ENCODE measurements at places on chromosomes 1 and 21.

GRCh38 chr1:1069711-1070676 is 4.1 kb downstream of the RNF223 start:
- DNase-seq = no peak

DNA sequence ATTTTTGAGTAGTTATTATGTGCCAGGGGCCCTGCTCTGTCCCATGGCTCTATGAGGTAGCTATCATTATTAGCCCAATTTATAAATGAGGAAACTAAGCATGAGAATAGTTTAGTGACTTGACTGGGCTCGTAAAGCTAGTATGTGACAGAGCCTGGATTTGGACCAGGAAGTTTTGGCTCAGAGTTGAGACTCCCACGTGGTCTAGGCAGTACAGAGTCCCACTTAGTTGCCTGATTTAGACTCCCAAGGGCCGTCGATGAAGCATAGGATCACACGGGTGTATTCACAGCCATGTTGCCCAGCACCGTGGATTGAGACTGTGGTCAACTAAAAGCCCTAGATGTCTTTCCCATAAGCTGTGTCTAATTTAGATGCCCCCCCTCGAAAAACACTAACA is 81.7 kb downstream of the DDX20 start:
- DNase-seq = no peak

DNA sequence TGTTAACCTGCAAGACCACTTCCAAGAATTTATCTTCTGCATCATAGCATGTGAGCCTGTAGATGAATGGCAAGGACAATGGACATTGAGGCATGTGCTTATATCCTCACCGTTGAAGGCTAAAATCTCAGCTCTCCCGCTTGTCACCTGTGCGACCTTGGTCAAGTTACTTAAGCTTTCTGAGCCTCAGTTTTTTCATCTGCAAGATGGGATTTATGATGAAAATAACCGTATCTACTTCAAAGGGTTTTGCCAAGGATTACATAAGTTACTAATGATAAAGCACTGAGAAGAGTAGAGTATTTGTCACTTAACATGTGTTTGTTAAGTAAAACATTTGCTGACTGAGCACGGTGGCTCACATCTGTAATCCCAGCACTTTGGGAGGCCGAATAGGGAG is 14.9 kb downstream of the RAP1GAP start:
- no peak for DNase-seq

DNA sequence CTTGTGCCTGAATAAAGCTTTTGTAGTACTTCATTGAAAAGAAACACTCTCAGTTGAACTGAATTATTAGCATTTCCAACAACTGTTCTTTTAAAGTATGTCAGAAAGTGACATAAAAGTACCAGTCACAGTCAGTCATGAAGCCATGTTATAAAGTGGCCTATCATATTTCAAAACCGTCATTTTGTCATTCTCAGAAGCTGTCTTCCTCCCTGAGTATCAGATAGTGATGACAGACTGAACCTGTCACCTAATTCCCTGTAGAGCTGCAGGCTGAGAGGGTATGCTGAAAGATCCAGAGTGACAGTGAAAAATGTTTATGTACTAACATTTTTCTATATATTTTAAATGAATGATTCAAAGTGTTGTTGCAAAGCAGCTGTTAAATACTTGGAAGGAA is 1121.7 kb upstream of the PRMT6 start:
- no peak for DNase-seq

GRCh38 chr1:238223076-238223640 is 332.4 kb upstream of the ZP4 start:
- DNase-seq = peak; percentile 42

DNA sequence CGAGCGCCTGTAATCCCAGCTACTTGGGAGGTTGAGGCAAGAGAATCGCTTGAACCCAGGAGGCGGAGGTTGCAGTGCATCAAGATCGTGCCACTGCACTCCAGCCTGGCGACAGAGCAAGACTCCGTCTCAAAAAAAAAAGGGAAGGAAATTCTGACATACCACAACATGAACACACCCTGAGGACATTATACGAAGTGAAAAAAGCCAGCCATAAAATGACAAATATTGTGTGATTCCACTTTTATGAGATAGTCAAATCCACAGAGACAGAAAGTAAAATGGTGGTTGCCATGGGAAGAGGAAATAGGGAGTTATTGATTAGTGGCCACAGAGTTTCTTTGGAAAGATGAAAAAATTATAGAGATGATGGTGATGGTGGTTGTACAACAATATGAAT is 41.7 kb downstream of the EVI5 start:
- DNase-seq = no peak

GRCh38 chr21:38733972-38734546 is 71.7 kb upstream of the ETS2 start:
- peak; percentile 59 for DNase-seq

GRCh38 chr1:116982319-116983004 is 19.1 kb upstream of the CD101 start:
- DNase-seq = no peak

DNA sequence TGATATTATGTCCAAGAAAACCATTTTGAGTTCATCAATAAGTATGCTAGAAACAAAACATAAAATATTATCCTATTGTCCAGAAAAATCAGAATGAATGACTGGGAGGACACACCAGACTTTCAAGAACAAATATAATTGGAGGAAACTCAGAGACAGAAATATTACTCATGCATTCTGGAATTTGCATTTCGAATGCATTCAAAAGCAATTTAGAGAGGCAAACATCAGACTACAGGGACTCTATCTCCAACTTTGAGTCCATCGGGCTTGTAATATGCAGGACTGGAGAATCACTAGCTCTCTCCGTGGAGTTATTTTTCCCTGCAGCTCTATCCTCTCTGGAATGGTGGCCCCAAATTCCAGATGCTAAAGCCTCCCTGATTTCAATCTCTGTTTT is 161.8 kb downstream of the CDC42BPA start:
- DNase-seq = no peak

GRCh38 chr1:76291191-76291590 is 216.6 kb downstream of the ST6GALNAC3 start:
- no peak for DNase-seq

DNA sequence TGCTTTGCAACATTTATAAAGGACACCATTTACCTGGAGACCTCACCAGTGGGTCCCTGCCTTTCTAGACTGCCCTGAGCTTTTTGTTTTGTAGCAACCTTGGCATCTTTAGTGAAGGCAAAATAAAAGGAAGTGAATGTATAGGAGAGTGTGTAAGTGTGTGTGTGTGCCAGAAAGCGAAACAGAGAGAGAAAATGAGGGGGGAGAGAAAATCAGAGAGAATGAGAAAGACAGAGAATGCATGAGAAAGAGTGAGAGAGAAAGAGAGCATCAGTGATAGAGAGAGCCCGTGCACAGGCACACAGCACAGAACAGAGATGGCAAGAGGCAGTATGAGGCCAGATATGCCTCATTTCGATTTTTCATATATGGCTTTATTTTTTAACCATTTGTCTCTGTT is 57.5 kb downstream of the HSD3B1 start:
- no peak for DNase-seq

DNA sequence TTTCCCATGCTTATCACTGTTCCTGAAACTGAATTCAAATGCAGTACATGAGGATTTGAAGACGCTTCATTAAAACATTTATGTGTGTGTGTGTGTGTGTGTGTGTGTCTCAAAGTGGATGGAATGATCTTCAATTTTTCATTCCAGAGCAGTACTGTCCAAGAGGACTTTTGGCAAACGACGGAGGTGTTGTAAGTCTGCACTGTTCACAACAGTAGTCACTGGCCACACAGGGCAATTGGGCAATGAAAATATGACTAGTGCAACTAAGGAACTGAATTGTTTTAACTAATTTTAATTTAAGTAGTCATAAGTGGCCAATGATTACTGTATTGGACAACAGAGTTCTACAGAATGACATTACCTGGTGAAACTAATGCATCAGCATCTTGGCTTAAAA is 5.0 kb downstream of the TAF5L start:
- DNase-seq = no peak

DNA sequence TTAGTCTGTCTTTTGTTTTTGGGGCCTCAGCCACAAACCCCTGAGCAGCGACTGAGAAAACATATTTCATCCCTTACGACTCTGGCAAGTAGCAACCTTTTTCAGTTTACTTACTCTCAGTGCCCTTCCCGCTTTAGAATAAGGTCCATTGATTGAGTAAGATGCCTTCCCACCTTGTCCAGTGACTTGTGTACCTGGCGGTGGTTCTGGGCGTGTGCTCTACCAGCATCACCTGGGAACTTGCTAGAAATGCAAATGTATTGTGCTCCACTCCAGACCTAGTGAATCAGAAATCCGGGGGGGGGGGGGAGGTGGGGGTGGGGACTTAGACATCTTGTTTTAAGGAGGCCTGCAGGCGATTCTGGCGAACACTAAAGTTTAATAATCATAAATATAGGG is 72.1 kb downstream of the S1PR1 start:
- no peak for DNase-seq

GRCh38 chr1:247281001-247281574 is 25.2 kb downstream of the VN1R5 start:
- peak; percentile 33 for DNase-seq

- no peak for DNase-seq
Measured at GRCh38 chr1:11341901-11342552, 69.0 kb downstream of the UBIAD1 start.

DNA sequence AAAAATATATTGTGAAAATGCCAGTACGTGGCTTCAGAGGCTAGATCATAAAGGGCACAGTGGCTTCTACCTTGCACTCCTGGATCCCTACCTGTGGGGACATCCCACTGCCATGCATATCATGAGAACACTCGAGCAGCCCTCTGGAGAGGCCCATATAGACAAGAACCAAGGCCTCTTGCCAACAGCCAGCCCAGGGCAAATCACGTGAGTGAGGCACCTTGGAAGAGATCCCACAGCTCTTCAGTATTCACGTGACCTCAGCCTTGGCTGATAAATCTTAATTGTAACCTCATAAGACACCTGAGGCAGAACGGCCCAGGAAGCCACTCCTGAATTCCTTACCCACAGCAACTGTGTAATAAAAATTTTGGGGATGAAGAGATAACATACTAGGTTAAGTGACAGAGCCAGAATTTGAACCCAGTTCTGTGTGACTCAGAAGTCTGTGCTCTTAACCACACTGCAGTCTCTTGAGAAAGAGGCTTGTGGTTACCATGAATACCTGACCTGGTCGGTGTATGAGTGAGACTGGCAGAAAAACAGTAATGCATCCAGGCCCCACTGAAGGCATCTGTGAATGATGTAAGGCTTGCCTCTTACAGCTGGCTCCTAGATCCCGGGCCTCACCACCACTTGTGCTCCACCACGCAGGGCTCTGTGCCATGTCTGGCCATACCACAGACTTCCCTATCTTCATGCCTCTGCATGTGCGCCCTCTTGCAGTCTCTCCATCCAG is 6.9 kb upstream of the A3GALT2 start:
- DNase-seq = peak; percentile 97

GRCh38 chr1:220770245-220770913 is 16.3 kb upstream of the MTARC1 start:
- no peak for DNase-seq

DNA sequence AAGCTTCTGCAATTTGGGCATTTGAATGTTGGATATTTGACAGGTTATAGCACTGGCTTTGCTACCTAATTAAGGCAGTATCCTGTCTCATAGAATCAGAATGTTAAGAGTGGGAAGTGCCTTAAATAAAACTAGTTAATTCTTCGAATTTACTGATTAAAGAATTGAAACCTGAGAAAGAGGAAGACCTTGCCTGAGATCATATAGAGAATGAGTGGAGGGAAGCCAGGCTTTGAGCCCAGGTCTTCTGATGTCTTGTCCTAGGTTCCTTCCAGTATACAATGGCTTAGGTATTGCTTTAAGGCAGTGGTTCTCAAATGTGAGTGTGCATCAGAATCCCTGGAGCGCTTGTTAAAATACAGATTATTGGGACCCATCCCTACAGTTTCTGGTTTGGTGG is 20.9 kb upstream of the SH3BGRL3 start:
- no peak for DNase-seq

- DNase-seq = no peak
Measured at GRCh38 chr1:7623842-7624241, 147.3 kb upstream of the VAMP3 start.

DNA sequence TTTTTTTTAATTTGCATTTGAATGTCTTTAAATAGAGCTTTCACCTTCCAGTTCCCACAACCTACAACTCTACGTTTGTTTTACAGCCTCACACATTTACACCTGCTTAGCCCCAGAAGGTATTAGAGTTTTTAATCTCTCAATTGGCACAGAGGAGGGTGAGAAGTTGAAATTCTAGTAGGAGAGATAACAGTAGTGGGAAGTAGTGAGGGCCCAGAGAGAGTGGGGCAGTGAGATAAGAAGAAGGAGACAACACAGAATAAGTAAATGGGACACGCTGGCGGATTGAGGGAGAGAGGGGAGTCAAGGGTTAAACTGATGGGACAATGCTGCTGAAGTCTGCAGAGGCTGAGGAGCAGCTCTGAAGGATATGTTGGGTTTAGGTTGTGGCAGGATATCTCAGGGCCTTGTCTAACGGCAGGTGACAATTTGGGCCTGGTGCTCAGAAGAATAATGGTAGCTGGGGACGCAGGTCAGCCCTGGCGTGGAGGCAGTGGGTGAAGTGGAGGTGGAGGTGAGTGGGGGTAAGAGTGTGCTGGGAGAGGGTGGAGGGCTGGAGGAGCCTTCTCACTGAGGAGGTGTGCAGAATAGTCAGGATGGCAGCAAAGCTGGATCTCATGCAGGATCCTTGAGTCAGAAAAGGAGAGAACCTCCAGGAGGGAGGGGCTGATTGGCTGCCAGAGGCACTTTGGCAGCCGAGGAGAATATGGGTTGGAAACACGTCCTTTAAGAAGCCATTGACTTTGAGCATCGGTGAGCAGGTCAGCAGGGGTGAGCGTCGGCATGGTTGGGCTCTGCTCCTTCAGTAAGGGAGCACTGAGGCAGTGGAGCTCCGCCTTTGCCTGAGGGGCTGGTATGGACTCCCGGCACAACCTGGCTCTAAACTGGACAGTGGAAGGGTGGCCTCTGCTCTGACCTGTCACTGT is 72.9 kb downstream of the SYT6 start:
- DNase-seq = no peak

DNA sequence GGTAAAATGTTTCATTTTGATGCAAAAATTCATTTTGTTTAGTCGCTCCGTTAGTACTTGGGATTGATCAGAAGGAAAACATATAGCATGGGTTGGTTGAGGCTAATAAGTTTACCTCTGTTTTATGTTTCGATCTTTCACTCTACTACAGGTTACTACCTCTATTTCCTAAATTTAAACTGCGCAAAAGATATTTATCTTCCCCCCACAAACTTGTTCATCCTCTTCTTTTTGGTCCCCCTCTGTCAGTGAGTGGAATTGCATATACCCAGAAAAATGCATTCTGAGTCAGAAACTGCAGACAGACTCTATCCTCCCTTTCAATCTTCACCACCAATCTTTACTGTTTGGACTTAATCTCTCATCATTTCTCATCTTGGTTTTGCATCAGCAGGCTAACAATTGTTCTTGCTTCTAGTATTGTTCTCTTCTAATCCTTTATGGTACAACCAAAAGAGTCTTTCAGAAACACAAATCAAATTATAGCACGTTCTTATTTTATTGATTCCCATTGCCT is 316.0 kb upstream of the ADGRL4 start:
- DNase-seq = peak; percentile 34

Measured in HT1080 (cell line).